ENCODE measurements at places on chromosomes 5 and 9.
A peak's percentile ranks its signal among the peaks of the same experiment; 100 is the strongest.

- no peak for DNase-seq
Measured at GRCh38 chr5:77847814-77848290, 71.7 kb upstream of the TBCA start.

GRCh38 chr9:99235069-99235468 lies 13.0 kb downstream of the SEC61B start:
- DNase-seq, result no peak

DNA sequence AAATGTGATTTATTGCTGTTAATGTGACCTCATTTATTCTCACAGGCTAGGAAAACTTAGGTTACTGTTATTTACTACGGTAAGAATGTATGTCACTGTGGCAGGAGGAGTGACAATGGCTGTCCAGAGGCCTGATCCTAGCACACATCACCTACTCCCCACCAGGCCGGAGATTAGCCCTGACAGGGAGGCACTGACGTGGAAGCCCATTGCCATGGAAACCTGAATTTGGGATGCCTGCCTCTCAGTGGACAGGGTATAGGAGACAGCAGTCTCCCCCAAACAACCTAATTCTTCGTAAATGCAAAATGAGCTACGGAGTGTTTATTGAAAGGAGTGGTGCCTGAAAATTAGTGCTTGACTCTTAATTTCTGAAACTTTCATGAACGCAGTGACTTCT lies 87.6 kb upstream of the SMARCA2 start:
- DNase-seq, result no peak

- no peak for DNase-seq
Measured at GRCh38 chr9:73923796-73924195, 573.3 kb upstream of the RORB start.

DNA sequence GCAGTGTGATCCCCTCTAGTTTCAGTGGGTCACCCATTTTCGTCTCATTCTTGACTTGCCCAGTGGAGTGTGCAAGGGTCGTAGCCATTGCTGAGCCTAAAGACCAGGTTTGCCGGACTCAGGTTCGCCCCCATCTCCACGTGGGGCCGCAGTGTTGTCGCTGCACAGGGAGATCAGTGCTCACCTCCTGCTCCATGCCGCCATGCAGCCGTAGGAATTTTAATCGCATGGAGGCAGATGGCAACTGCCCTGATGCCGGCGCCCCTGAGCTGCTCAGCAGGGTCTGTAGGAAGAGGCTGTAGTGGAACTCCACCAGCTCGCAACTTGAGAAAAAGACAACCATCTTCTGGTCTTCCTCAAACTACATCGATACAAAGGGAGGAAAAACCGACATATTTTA lies 24.1 kb downstream of the DDX31 start:
- no peak for DNase-seq

DNA sequence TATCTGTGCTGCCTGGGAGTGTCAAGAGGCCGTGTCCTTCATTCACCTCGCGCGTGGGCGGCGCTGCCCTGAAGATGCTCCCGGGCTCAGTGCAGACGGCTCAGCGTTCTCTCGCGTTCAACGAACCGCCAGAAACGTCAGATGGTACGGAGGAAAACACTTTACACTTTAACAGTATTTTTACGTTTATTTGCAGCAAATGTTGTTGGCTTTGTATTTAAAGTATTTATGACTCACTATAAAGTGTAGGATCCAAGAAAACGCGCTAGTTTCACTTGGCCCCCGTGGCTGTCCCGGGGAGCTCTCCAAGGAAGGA lies 544 bp upstream of the ERCC6L2 start:
- peak; percentile 46 for DNase-seq

DNA sequence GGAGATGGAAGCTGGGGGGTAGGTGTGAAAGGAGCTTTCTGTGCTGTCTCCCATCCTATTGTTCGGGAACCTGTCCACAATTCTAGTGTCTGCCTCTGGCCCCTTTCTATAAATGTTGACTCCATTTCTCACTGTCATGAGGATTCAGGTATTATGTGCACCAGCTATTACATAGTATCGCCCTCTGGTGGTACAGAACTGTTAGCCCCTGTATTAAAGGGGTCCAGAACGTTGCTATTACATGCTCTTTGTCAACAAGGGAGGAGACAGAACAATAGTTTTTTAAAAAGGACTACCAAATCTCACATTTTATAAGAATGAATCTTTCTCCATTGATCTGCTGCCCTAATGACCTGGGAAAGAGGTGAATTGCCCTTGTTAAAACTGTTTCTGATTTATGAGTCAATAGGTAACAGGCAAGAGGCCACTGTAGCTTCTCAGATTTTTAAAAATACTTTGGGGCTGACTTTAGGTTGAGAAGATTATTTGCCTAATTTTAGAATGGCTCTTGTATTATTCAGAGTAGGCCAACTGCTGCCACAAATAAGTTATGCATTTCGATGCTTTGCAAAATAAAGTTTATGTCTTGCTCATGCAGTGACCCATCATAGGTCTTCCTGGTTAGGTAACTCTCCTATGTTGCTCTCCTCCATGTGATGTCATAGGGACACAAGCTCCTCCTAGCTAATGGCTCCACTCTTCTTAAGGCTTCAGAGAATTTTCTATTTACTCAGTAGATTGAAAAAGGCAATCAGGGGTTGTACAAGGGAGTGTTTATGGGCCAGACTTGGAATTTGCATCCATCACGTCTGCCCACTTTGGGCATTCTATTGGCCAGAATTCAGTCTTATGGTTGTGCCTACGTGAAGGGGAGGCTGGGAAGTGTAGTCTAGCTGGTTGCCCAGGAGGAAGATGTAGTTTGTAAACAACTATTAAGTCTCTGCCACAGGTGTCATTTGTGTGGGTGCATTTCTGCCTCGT lies 20.8 kb downstream of the DCANP1 start:
- peak; percentile 60 for DNase-seq

GRCh38 chr5:72063219-72063819 lies 44.0 kb upstream of the MAP1B start:
- peak; percentile 4 for DNase-seq

DNA sequence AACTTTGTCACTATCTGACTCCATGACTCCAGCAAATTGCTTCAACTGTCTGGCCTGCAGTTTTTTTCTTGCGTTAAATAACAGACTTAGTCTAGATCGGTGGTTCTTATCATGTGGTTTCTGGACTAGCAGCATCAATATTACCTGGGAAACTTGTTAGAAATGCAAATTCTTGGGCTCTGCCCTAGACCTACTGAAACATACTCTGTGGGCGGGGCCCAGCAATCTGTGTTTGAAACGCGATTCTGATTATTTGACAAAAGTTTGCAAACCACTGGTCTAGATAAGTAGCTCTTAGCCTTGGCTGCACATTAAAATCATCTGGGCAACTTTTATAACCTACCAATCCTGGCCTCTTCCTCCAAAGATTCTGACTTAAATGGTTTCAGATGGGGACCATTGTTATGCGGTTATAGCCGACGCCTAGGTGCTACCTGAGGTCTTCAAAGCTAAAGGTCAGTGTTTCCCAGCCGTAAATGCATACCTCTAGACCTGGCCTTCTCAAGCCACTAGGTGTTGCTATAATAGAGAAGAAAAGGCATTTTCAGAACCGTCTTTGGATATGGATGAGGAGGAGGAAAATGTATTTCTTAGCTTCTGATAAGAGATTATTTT lies 74.0 kb downstream of the C9orf85 start:
- no peak for DNase-seq

GRCh38 chr9:105244734-105245028 lies 230 bp downstream of the SLC44A1 start:
- no peak for DNase-seq

- no peak for DNase-seq
Measured at GRCh38 chr9:34508951-34509350, 13.8 kb downstream of the ENHO start.

- DNase-seq, result no peak
Measured at GRCh38 chr5:68845131-68845530, 248.7 kb upstream of the SLC30A5 start.

DNA sequence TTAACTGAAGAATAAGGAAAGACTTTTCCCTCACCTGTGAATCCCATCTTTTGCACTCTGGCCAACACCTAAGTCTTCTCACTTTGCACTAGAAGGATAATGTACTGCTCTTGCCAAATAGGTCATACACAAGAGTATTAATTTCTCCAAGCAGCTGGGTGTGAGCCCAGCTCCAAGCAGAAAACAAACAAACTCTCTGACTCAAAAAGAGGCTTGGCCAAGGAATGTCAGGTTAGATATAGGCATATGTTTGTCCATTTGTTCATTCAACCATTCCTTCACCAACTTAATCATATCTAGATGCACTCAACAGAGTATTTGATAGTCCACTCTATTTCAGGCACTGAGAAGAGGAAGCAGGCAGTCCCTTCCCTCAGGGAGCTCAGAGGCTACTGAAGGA lies 84.4 kb downstream of the HTR4 start:
- DNase-seq, result no peak

DNA sequence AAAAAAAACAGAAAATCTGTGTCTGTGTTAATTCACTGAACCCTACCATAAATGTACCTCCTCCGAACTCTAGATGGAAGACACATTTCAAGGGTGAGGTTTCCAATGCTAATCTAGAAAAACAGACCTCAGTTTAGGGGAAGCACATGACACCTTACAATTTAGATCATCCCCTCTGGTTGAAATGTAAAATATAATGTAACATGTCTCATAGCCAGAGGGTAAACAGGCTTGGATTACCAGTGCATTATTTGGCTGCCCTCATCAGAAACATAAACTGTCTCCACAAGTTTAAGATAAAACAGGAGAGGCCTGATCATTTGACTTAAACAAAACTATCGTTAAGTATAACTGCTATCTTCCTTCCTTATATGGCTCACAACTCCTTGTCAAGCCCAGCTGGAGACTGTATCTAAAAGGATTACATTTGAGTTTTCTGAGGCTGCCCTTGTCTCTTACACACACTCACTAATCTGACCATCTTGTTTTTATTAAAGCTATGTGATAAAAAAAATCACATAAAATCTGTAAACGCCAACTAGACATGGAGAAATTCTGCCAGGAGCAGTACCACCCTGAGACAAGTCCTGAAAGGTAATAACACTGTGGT lies 105.7 kb downstream of the LURAP1L start:
- no peak for DNase-seq

DNA sequence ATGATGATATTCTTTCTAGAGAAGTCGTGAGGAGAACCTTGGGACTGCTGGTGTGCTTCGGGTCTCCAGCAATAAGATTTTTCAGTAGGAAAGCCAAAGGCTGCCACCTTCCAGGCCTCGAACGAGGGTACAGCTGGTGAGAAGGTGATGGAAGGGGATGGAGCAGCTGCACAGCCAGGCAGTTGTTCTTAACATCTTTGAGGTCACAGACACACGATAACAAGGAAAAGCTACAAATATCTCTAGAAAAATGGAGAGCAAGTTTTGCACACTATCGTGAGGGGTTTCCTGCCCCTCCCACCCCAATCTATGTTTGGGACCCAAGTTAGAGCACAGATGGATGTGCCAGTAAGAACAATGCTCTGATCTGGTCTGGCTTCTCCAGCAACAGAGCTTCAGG lies 6.8 kb upstream of the IL7R start:
- DNase-seq, result no peak

- DNase-seq, result no peak
Measured at GRCh38 chr9:128416014-128416413, 4.6 kb upstream of the CERCAM start.

DNA sequence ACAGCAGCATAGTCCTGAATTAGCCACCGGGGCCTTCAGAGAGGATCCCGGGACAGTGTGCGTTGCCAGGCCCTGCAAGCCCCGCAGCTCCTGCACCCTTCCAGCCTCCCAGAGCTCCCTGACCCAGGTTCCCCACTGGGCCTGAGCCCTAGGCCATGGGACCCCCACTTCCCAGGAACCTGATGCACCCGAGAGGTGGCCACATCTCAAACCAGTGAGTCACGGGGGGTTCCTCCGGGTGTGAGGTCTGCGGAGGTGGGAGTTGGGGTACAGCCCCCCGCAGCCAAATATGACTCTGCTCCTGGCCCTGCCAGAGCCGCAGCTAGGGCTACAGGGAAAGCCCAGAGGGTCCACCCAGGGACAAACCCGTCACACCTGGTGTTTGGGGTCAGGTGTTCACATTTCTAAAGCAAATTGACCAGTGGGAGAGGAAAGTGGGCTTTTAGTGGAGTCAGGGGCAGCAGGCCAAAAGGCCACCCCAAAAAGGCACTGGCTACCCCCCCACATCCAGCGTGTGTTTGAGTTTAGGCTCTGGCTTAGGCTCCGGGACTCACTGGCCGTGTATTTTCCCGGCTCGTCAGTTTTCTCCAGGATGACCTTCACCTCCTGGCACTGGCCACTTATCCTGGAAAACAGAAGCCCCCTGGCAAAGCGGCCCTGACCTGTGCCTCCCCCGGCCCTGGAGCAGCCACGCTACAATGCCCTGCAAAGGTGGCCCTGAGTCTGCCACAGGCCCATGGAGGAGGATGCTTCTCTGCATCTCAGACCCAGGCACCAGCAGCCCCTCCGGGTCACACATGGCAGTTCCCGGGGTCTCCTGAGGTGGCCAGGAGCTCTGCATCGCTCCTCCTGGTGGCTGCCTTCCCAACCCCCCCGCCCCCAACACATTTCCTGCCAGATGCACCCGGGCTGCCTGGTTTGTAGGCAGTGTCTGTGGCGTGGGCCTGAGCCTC lies 17.4 kb upstream of the OBP2B start:
- DNase-seq, result no peak

DNA sequence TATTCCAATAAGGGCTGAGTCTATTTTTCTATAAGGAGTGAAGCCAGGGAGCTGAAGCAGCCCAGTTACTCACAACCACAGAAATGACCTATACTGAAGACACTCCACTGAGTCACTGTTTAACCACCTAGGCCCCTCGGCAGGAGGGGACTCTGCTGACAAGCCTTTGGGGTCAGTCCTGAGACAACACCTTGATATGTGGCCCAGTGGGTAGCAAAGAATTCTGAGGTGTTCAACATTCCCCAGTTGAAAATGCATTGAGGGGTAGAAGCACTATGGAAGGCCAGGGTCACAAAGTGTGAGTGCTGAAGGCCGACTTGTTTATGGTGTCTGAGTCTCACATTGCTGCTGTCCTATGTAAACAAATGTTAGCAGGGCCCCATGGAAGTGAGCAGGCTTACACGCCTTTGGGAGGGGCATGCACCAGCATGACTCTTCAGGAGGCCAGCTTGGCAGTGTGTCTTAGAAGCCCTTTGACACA lies 112.6 kb upstream of the NFIL3 start:
- DNase-seq, result no peak

DNA sequence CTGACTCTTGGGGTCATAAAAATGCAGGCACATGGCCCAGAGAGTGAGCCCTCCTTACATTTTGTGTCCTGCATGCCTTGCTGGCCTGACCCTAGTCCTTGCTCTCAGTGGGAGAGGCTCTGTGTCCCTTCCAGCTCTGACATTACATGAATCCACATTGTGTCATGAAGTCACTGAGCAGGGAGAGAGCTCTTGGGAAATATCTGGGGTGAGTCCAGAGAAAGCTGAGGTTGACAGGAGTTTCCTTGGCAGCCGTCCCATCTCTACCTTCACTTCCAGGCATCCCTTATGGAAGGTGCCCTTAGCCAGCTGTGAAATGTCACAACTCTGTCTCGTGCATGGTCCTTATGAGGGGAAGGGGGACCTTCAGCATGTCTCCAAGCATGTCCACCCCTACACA lies 41.0 kb downstream of the FAT2 start:
- no peak for DNase-seq

GRCh38 chr9:86407022-86407421 lies 52.8 kb upstream of the TUT7 start:
- peak; percentile 7 for DNase-seq

- peak; percentile 19 for DNase-seq
Measured at GRCh38 chr5:163565931-163566608, 60.7 kb downstream of the MAT2B start.

- no peak for DNase-seq
Measured at GRCh38 chr5:141758310-141758998, 76.4 kb upstream of the ARAP3 start.

All from activated CD4-positive, alpha-beta T cell treated with anti-CD3 and anti-CD28 coated beads, Interleukin-2, Interleukin-4, amounts not matched to agents 100 ng/mL and 50 ng/mL, durations not matched to agents 16 hours and 8 hours (primary cell).